ENCODE measurements at places on chromosomes 12 and 14.

DNA sequence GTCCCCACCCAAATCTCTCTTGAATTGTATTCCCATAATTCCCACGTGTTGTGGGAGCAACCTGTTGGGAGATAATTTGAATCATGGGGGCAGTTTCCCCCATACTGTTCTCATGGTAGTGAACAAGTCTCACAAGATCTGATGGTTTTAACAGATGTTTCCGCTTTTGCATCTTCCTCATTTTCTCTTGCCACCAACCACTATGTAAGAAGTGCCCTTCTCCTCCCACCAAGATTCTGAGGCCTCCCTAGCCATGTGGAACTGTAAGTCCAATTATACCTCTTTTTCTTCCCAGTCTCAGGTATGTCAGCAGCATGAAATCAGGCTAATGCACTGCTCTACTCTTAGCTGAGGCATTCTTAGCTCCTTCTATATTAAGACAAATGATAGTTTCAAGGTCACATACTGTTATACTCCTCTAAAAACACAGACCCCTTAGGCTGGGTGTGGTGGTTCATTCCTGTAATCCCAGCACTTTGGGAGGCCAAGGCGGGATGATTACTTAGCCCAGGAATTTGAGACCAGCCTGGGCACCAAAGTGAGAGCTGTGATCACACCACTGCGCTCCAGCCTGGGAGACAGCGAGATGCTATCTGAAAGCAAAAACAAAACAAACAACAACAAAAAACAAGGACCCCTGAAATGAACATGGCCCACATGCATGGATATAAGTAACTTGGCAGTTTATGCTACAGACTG, 3.6 kb downstream of the SCAF11 start:
- DNase-seq = no peak

DNA sequence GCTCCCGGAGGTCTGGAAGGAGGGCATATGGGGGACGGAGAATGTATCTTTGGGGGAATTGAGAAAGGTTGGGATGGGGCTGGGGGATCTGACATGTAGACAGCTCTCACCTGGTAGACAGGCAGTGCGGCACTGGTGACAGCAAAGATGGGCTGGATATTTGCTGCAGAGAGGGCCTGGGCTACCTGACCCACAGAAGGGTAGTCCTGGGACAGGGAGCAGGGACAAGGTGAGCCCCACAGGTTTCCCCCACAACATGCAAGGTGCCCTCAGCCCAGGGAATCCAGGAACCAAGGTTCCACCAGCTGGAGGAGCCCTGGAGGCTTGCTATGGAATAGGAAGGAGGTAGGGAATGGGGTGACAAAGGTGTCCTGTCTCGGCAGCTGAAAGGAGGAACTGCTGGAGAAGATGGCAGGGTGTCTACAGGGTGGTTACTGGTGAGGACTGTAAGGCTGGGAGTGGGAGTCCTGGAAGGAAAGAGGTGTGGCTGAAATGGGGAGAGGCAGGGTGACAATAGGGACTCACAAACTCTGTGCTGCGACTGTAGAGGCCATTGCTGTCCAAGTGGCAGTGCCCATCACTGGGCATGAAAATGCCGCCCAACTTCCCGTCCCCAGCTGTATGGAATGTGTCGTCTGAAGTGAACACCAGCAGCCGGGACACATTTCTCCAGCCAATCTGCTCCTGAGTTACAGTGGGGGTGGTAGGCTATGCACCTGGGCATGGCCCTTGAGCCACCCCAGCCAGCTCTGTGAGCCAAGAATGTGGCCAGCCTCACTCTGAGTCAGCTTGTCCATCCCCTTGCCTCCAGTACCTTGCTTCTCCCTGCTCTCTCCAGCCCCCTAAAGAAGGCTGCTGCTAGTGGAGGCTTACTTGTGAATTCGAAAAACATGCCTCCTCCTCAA, 11.3 kb downstream of the ITGB7 start:
- DNase-seq = no peak

DNA sequence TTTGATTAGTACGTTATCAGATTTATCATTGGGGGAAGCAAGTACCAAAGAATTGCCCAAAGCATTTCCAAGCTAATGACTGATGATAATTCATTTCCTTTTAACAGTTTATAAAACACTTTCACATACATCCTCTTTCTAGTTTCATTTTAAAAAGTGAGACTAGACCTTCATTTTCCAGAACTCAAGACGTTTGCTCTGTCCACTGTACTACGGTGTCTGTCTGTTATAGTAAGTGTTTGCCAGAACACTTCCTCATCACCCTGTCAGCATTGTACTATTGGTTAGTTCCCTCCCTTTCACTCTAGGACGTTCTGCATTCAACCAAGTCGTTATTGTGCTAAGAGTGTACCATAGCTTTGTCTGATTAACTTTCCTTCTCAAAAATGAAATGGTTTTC, 81.7 kb upstream of the TMEM263 start:
- no peak for DNase-seq

DNA sequence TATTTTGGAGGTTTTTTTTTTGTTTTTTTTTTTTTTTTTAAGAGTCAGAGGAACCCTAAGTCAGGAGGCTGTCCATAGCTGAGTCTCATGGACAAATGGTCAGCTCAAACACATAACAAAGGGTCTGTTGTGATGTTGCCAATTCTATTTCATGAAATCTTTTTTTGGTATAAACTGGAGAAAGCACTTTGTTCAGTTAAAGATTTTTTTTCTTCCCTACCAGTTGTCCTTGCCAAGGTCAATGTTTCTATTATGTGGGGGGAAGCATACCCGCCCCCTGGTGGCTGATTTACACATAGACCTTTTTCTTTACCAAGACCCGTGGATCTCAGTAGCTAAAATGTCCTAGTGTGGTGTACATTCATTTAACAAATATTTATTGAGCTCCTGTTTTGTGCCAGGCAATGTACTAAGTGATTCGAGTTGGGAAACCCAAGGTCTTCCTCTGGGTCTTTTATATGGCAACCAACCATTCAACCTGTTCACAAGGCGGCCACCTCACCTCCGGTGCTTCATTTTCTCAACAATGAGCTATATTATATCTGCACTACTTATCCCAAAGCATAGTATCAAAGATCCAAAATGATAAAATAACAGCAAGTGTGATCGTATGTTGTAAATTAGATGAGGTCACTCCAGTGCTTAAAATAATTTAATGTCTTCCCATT, 214.5 kb downstream of the PAH start:
- peak; percentile 76 for DNase-seq

DNA sequence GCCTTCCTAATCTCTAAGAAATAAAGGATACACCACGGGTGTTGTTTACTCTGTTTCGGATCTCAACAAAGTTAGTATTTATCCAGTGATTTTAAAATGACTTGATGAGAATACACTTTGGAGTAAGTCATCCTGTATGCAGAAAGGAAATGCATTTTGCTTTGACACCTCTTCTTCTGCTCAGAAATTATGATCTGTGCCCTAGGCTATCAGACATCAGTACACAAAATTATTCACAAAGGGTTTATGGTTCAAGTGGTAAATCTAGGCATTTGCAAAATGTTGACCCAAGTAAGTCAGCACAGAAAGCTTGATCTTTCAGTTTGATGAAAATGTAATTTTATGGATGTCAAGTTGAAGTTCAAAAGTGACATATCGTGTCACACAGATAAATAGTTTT, 248.5 kb downstream of the ATP23 start:
- DNase-seq = no peak

- DNase-seq = peak; percentile 58
These were observed 1.6 kb downstream of the SIX4 start for GRCh38 chr14:60722357-60723115.

DNA sequence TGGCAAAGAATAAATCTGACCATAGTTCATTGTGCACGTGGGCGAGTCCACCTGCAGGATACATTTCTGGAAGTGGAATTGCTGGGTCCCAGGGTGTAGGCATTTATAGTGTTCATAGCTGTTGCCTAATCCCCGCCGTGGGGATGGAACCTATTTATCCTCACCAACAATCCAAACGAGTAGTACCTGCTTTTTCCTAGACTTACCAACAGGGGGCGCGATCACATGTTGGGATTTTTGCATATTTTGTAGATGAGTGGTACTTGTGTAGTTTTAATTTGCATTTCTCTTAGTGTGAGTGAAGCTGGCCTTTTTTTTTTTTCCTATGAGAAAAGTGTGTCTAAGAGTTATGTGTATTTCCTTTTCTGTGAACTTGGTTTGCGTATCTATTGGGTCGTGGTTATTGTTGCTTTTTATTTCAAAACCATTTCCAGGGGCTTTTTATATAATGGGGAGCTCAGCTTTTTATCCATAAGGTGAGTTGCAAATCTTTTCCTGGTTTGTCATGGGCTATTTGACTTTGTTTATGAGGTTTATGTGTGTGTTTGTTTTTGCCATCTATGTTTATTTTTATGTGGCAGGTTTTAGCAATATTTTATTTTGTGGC, 67.2 kb downstream of the CCDC92 start:
- DNase-seq = peak; percentile 68

DNA sequence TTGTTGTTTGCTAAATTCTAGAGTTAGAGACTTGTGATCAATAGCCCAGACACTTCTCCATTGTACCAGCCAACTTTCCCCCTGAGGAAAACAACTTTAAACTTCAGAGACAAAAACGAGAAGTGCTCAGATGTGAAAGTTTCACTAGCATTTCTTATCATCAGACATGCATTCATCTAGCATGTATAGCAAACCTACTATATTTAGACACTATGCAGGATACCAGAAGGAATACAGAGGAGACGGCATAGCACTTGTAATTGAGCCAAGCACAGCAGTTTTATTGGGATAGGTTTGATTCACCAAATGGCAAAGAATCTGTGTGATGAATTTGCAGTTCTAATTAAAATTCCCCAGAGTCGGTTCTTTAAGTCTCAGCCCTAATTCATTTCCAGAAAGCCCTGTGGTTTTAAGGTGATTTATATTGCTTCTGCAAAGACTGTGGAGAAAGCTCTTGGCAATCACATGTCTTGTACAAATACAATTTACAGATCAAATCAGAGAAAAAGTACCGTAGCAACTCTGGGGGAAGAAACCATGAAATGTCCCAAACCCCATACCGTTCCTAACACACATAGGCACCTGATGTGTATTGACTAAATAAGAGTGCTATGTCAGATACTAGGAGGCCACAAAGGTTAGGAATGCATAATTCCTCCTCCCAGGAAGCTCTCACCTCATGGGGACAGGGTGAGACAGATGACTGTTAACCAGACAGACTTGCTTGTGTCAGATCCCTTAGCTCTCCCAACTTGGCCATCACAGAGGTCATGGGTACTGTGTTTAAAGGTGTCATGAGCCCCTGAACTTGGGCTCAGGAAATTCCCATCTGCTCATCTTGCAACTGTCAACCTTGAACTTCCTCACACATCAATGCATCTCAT, 69.6 kb upstream of the KRAS start:
- no peak for DNase-seq

- DNase-seq = no peak
These were observed 189.4 kb upstream of the DYRK2 start for GRCh38 chr12:67459173-67459572.

DNA sequence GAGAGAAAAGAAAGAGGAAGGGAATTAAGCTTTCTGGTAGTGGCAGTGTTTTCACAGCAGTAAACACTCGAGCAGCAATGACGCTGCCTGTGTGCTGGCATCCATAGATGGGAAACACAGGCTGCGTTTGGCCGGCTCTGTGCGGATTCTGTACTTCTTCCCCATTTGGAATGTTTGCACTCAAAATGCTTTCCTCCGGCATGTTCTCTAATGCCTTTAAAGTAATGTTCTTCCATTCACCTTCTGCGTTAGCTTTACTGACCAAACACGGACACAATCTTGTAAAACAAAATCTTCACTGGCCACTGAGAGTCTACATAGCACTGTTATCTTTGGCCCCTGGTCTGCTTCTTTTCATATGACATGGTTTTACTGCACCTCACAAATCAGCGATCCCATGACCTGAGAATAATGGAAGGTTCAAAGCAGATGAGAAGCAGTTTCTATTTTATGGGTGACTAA, 31.4 kb downstream of the DCP1B start:
- peak; percentile 64 for DNase-seq

DNA sequence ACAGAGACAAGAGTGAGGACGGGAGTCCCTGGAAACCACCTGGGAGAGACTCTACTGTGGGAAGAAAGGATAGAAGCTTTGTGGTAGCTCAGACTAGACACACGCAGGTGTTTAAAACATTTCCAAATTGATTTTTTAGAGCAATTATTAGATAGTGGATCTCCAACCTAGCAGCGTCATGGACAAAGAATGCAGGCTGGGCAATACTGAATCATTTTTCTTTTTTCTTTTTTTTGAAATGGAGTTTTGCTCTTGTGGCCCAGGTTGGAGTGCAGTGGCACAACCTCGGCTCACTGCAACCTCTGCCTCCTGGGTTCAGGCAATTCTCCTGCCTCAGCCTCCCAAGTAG, 13.1 kb downstream of the GPR132 start:
- no peak for DNase-seq

DNA sequence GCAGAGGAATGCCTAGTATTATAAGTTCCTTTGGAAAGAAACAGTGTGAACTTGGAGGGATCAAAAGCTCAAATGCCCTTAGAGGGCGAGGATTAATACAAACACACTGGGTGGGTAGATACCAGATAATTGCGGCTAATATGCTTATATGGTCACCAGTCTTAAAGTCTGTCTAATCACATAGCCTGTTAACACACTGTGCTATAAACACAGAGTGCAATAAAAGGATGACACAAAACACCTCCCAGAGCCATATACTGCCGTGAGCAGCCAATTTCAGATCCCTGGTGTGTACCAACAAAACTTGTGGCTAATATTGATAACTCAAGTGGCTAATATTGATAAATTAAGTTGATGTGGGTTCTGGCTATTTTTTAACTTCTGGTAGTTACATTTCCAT, 1.7 kb upstream of the IL26 start:
- DNase-seq = no peak

GRCh38 chr14:74133833-74134481, 49.2 kb downstream of the LIN52 start:
- DNase-seq = no peak

DNA sequence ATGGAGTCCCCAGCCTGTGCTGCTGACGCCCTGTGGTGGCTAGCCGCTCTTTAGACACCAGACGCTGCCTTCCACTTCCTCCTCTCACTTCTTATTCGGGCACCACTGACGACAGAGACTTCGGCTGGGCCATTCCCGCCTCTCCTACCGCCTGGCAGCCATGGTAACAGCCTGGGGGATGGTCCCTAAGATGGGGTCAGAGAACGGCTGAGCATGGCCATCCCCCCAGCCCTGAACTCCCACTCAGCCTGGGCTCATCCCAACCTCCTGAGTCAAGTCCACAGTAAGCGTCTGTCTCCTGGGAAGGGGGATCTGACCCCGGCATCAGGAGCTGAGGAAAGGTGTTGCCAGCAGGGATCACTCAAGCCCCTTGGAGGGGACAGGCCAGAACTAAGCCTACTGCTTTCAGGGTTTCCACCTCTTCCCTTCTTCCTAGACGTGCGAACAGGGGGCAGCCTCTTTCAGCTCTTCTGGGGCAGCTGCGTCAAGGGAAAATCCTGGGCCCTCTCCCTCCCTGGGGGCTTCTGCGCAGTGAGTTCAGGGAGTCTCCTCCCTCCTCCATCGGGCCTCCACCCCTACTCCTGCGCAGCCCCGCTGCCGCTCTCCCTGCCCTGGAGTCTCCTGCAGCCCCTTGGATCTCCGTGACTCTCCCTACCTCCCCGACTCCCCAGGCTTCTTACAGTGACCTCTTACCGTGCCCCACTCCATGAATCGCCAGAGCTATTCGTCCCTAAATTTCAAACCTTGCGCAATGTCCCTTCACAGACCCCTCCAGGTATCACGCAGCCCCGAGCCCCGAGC, 643 bp upstream of the TAMALIN start:
- peak; percentile 71 for DNase-seq

- DNase-seq = no peak
These were observed 153.9 kb upstream of the RFLNA start for GRCh38 chr12:124140944-124141486.

GRCh38 chr12:119446459-119446858, 111.9 kb downstream of the CCDC60 start:
- DNase-seq = no peak

All from sciatic nerve (tissue), 2 donors.